ENCODE measurements at places on chromosomes 1 and 21.

DNA sequence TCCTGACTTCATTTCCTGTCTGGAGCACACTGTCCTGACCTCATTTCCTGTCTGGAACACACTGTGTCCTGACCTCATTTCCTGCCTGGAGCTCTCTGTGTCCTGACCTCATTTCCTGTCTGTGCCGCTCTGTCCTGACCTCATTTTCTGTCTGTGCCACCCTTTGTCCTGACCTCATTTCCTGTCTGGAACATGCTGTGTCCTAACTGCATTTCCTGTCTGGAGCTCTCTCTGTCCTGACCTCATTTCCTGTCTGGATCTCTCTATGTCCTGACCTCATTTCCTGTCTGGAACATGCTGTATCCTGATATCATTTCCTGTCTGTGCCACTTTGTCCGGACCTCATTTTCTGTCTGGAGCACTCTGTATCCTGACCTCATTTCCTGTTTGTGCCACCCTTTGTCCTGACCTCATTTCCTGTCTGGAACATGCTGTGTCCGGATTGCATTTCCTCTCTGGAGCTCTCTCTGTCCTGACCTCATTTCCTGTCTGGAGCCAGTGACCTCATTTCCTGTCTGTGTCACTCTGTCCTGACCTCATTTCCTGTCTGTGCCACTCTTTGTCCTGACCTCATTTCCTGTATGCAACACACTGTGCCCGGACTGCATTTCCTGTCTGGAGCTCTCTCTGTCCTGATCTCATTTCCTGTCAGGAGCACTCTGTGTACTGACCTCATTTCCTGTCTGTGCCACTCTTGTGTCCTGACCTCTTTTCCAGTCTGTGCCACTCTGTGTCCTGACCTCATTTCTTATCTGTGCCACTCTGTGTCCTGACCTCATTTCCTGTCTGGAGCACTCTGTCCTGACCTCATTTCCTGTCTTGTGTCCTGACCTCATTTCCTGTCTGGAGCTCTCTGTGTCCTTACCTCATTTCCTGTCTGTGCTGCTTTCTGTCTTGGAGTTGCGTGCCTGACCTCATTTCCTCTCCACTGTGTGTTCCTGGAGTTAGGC, 27.6 kb downstream of the SKI start:
- DNase-seq: no peak

GRCh38 chr1:232403017-232403714, 226.8 kb downstream of the SIPA1L2 start:
- no peak for DNase-seq

DNA sequence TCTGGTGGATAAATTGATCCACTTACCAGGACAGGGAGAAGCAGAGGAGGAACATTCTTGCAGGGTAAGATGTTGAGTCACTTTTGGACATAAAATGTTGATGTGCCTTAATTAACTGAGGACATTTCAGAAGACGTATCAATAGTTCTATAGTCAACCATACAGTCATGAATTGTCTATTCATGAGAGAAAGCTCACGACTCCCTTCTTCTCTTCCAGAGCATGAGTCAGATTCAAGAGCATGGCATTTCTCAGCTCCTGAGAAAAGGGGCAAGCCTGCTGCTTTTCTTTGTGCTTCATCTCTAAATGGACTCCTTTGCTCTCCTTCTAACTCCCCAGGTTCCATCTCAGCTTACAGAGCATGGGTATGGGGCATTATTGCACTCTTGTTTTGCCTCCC, 55.7 kb downstream of the ADGRL4 start:
- DNase-seq: no peak

GRCh38 chr1:50232336-50232735, 123.6 kb downstream of the ELAVL4 start:
- DNase-seq: no peak

DNA sequence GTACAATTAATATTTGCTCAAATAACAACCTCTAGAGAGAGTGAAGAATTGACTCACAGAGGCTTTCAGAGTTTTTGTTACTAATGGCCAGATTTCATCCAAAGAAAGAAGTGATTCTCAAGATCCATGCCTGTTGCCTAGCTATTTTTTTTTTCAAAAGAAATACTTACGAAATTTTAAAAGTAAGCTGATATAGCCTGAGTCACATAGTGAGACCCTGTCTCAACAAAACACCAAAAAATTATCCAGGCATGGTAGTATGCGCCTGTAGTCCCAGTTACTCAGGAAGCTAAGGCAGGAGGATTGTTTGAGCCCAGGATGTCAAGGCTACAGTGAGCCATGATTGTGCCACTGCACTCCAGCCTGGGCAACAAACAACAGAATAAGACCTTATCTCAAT, 14.6 kb downstream of the PALMD start:
- DNase-seq: no peak

- no peak for DNase-seq
These were observed 35.9 kb upstream of the PTGS2 start for GRCh38 chr1:186715887-186716809.

DNA sequence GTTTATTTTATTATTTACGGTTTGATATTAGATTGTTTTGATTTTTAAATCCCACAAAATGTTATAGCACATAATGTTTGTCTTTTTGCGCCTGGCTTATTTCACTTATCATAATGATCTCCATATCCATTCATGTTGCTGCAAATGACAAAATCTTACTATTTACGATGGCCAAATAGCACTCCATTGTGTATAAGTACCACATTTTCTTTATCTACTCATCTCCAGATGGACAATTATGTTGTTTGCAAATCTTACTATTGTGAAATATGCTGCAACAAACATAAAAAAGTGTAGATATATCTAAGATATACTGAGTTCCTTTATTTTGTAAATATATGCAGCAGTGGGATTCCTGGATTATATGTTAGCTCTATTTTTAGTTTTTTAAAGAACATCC, 1568.3 kb downstream of the AMY1C start:
- DNase-seq: no peak

DNA sequence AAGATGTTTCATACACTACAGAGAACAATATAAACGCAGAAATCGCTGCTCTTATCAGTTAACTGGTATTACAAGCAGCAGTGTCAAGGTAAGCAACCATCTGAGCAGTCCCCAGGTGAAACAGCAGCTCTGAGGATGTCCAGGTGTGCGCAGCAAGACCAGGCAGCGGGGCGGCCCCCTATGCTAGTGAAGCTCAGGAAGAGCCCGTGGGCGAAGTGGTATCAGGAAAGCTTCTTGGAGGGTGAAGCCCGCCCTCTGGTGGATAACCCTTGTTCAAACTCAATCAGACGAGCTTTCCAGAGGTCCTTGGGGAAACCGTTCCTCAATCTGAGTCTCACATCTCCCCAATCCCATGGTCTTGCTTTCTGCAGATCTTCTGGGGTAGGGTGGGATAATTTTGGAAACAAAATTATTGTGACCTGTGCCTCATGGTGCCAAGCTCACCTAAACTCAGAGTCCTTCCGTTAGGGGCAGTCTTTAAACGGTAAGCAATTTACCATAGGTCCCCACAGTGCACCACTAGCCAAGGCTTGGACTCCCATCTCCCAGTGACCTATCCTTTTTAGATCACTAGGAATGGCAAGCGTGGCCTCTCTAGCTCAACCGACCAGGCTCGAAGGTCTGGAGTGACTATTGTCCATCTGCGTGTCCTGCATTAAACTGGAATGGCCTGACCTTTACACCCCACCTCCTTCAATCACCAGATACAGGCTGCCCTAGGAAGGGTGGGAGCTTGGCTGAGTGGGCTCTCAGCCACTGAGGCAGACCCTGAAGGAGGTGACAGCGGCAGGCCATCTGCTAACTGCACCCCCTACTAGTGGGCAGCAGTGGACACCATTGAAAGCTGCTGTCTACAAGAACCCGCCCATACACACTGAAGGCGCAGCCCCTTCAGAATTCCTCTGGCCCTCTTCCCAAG, 13.6 kb upstream of the FAM110D start:
- no peak for DNase-seq

DNA sequence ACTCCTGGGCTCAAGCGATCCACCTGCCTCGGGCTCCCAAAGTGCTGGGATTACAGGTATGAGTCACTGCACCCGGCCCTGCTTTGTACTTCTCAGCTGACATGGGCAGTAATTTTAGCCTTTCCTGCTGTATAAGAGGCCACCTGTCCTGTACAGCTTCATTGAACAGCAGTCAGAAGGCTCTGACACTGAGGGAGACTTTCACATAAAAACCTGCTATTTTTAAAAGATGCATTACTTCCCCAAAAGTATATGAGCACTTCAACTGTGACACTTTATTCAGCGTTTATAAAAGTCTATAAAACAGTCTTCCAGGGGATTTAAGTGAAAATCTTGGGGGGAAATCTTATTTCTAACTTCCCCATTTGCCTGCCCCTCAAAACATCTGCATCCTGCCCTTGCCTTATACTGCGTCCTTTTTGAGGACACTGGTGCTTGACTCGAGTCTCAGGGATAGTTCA, 17.6 kb downstream of the RNU5D-1 start:
- no peak for DNase-seq

- no peak for DNase-seq
These were observed 2.4 kb upstream of the E2F2 start for GRCh38 chr1:23533246-23534023.

- no peak for DNase-seq
These were observed 7.5 kb upstream of the LAMC2 start for GRCh38 chr1:183178545-183178944.

- no peak for DNase-seq
These were observed 2.0 kb downstream of the PCP4 start for GRCh38 chr21:39869141-39869818.

DNA sequence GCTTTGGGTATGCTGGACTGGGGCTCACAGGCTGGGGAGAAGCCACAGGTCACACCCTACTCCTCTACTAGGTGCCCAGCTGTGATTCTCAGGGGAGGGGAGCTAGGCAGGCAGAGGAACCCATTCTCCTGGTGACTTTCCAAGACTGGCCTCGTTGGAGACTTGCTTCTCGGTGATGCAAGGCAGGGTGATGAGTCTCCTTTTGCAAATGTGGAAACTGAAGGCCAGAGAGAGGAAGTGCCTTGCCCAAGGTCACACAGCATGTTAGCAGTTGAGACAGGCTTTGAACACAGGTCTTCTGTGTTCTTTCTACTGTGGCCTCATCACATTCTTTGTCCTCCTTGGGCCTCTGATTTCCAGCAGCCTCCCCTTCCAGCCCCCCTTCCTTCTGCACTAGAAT, 20.5 kb upstream of the C1QA start:
- DNase-seq: no peak

- DNase-seq: peak; percentile 23
These were observed 67.8 kb downstream of the LRIG2 start for GRCh38 chr1:113140588-113141446.

GRCh38 chr1:40067023-40067422, 26.5 kb downstream of the CAP1 start:
- DNase-seq: no peak

- no peak for DNase-seq
These were observed 53.0 kb downstream of the CRB1 start for GRCh38 chr1:197320991-197321531.

DNA sequence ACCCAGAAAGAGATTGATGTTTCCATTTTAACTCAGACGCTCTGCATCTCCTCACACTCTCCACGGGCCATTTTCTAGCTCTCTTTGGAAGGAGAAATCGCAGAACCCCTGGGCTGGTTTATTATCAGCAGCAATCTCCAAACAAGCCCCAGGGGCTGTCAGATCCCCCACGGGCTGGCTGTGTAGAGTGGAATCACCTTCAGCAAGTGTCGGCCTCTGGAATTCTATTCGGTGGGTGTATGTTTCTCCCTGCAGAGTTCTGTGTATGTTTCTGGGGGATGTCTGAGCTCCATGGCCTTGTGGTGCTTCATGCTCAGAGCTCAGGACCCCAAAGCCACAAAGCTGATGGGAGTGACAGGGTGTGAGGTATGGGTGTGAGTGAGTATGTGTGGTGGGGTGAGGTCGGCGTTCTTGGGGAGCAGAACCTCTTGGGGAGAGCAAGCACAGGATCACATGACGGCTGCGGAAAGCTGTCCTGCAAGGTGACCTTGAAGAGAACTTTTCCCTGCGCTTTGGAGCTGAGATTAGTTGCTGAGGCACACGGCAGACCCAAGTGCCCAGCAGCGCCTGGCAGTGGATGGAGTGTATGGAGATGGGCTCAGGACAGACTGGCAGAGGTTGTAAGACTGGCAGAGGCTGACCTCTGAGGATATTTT, 489 bp downstream of the ACOT11 start:
- DNase-seq: no peak

DNA sequence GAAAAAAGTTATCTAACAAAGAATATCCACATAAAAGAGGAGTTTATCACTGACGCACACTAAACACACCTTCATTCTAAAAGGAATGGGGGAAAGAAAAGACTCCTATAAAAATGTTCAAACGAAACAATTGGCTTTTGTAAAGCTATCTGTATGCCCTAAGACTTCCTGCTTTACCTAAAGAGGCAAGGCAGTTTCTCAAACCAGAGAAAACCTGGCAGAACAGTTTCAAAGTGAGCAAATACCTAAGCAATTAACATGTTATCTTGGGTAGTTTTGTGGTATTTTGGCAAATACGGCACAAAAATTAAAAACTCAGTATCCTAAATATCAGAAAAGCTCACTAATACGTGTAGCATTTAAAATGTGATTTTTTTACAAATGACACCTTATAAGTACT, 1.9 kb downstream of the PUM1 start:
- no peak for DNase-seq

- DNase-seq: no peak
These were observed 25.8 kb downstream of the TP53BP2 start for GRCh38 chr1:223819730-223820514.
